ENCODE measurements at places on chromosomes 6 and 20.
A peak's percentile ranks its signal among the peaks of the same experiment; 100 is the strongest.

DNA sequence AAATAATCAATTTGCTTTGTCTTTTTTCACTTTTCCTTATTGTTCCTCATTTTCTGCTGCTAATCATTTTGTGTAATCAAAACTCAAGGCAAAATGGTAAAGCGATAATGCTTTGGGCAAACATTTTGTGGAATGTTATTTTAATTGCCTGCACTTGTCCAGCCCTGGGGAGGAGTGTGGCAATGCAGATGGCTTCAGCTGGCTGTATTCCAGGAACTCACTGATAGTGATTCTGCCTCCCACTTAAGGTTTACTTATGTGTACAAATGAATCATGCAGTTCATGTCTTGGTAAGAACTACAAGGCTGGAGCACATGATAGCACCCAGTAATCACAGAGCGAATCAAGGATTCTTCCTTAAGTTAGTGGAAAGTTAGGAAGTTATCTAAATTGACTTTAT lies 107.8 kb downstream of the COL19A1 start:
- no peak for DNase-seq

DNA sequence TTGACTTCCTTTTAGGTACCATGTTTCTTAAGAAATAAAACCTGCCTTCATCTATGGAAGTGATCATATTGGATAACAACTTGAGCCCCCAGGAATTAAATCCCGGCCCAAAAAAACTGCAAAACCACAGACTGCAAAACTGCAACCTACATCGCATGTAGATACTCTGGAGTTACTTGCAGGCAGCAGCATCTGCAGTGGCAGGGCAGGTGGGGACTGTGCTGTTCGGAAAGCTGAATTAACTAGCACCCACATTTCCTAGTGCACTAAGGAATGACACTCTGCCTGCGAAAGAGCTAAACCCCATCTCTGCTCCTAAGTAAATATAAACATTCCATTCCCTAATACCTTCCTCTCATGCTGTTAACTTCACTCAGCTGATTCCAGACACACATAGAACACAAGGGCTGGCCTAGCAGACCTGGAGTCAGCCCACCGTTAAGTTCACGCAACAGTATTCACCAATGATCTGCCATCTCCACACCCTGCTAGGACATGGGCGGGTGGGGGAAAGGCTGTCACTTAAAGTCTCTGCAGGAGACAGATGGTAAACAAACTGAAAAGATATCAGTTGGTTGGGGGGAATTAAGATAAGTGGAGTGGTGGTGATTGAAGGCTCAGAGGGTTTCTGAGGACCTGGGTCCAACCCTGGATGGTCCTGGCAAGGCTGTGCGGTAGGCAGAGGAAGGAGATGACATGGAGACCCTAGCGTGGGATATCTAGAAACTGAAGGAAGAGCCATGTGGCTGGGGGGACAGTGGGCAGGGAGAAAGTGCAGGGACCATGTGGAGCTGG lies 128.4 kb downstream of the SYCP2 start:
- no peak for DNase-seq

DNA sequence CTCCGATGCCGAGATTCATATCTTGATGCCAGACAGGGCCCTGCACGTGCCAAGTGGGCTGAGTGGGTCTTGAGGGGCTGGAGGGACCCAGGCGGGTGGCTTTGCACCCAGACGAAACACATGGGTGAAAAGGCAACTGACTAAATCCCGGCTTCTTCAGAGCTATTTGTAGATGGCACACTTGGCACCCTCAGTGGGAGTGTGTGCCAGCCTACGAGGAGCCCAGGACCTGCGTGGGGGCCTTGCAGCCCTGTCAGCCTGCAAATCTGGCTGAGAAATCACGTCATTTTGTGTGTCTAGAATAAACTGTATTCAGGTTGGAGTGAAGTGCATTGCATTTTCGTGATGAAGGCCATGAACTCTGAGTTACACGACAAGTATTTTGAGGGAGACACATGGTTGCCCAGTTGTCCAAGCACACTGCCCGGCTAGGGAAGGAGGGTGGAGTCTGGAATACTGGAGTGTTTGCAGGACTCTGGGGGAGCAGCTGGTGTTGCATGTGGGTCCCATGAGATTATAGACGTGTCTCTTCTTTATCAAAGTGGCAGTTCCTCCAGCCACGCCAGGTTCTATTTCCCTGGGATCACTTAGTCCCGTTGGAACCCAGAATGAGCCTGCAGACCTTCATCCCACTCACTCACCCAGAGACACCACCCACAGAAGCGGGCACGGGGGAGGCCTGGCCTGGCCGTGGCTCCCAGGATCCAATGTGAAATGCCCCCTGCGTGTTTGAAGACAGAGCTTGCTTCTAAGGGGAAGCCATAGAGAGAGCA lies 60.2 kb downstream of the DLL1 start:
- no peak for DNase-seq

- DNase-seq: peak; percentile 49
Measured at GRCh38 chr6:113713665-113714064, 143.5 kb upstream of the MARCKS start.

DNA sequence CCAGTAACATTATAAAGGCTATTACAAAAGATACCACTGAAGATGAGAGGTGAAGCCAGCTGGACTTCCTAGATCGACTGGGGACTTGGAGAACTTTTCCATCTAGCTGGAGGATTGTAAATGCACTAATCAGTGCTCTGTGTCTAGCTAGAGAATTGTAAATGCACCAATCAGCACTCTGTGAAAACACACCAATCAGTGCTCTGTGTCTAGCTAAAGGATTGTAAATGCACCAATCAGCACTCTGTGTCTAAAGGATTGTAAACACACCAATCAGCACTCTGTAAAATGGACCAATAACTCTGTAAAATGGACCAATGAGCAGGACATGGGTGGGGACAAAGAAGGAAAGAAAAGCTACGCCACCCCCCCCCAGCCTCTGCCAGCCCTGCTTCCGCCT lies 13.6 kb upstream of the RPS10 start:
- DNase-seq: no peak

DNA sequence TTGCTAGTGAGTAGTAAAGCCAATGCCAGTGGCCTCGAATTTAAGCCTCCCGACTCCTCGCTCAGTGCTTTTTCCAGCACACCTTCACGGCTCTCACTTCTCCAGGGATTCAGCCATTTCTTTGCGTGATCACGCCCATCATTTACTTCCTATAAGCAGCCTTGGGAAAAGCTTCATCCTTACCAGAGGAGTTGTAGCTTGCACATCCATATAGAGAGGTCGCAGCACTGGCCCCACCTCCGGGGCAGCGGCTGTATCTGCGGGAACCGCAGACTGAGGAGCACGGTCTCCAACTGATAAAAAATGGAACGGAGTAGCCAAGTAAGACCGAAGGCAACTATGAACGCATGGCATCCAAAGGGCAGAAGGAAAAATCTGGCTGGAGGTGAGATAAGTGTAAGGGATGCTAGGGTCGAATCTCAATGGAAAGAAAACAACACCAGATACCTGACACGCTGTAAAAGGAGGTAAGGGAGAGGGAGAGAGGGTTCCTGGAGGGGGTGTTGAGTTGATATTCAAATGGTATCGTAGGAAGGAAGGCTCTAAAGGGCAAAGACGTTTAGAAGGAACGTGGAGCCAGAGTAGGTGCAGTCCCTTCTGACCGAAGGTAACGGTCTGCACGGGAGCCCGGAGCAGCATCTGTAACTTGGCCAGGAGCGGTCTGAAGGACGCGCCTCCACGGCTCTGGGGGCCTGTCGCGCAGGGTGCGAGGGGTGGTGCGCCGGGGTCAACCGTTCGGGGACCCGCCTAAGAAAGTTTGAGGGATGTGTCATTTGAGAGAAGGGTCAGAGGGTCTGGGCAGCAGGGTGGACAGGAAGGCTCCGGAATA lies 640 bp downstream of the NFS1 start:
- DNase-seq: no peak

- DNase-seq: no peak
Measured at GRCh38 chr20:13348311-13349234, 127.5 kb downstream of the ISM1 start.

GRCh38 chr6:67210450-67210849 lies 1424.6 kb upstream of the ADGRB3 start:
- no peak for DNase-seq

GRCh38 chr6:100845676-100846075 lies 35.5 kb downstream of the ASCC3 start:
- DNase-seq: no peak

DNA sequence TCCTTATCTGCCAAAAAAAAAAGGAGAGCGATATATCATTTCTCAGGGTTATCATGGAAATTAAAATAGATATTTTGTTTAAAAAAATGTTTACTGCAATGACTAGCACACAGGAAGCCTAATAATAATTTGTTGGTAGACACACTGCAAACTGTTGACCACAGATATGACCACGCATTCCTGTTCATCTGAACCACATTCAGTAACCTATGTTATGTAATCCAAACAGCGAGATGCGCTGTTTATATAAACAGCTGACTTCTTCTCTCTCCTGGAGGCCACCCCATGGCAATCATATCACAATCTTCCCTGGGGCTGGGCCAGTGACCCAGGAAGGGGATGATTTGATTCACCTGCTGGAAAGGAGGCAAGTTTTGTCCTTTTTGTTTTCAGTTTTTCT lies 129.3 kb upstream of the UST start:
- no peak for DNase-seq

GRCh38 chr20:50152394-50153152 lies 950 bp downstream of the PEDS1 start:
- no peak for DNase-seq

GRCh38 chr6:109076377-109076776 lies 18.3 kb downstream of the SESN1 start:
- DNase-seq: no peak

DNA sequence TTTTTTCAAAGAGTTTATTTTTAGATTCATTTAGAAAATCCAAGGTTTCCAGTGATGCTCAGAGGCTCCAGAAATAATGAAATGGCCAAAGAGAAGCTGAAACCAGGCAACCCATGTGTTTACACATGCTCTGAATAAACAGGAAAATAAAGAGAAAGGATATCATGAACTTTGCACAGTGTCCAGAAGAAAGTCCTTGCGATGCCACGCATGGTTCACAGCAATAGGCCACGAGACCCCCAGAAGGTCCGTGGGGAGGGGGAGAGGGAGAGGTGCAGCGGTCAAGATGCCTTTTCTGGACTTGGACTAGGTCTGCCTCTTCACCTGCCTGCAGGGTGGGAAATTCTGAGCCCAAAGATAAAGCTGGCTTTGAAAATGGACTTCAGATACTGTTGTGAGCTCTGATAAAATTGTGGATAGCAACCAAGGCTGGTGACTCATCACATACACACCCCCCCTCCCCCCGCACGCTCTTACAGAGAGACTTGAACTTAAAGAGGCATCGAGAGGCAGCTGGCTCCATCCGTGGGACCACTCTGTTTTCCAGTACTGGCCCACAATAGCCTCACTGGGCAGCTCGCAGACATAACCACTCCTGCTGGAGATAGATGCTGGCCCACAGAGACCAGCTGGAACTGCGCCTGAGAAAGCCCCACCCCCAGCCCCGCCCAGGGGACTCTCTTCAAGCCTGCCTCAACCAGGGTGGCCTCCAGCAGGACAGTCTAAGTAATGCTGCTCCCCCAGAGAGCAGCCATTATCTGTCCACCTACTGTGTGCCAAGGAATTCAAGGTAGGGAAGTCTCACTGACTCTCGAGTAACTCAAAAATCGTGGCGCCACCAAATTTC lies 21.2 kb upstream of the NFATC2 start:
- peak; percentile 54 for DNase-seq

GRCh38 chr6:93242049-93242448 lies 177.3 kb downstream of the EPHA7 start:
- DNase-seq: no peak

GRCh38 chr6:131129689-131130553 lies 5.3 kb upstream of the AKAP7 start:
- no peak for DNase-seq

- DNase-seq: no peak
Measured at GRCh38 chr6:6798448-6798860, 209.9 kb downstream of the LY86 start.

GRCh38 chr6:110337486-110337885 lies 20.7 kb downstream of the METTL24 start:
- DNase-seq: no peak

DNA sequence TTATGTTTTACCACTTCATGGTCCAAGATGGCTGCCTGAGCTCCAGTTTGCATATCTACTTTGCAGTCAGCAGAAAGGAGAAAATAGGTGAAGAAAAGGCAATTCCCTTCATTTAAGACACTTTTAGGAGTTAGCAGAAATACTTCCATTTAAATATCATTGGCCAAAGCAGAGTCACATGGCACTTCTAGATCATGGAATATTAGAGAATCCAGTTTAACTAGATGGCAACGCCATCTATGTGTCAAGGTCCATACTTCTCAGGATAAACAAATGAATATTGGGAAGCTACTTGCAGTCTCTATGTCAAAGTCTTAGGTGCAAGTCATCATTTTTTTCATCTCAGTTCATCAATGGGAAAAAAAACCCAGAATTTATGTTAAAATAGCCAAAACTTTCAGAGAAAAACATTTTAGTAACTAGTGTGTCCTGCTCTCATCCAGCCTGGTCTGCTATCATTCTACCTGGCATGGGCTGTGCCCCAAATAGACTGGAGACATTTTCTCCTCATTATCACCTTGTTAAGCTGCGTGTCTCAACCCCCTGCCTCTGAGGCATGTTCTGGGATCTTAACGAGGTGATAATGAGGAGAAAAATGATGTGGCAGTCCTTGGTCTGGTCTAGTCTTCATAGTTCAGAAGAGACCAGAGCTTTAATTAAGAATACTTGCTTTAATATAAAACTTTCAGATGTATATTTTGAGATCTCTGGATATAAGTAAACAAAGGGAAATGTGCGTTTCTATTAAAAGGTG lies 227.3 kb downstream of the TBX18 start:
- no peak for DNase-seq

- DNase-seq: no peak
Measured at GRCh38 chr20:1164871-1165270, 19.9 kb downstream of the TMEM74B start.

GRCh38 chr20:43985121-43985520 lies 70.5 kb downstream of the TOX2 start:
- DNase-seq: no peak

DNA sequence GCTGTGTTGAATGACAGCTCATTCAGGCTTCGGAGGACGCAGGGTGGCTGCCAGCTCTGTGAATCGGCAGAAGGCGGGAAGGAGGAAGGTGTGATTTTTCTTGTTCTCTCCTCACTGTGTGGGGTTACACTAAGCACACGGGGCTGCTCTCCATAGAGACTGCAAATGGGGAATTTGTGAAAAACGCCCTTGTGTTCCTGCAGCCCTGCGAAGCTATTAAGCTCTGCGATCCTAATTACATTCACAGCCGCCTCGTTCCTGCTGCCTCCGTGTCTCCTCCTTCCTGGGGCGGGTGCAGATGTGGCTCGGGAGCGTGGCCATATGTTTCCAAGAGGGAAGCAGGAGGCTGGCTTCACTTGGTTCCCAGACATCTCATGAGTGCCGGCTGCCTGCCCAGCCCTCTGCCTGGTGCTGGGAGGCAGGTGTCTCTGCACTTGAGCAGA lies 124.0 kb downstream of the TOX2 start:
- DNase-seq: no peak

- no peak for DNase-seq
Measured at GRCh38 chr6:127289934-127290333, 23.3 kb downstream of the RNF146 start.
